Activated T-helper 2 cell treated with anti-CD3 and anti-CD28 coated beads, Interferon-gamma antibody, Interleukin-2, Interleukin-4, amounts not matched to agents 10 μg/mL and 5 μg/mL and 100 μg/mL, durations not matched to agents 14 hours and 24 hours and 36 hours (primary cell): ENCODE measurements at places on chromosomes 7 and 10.

DNA sequence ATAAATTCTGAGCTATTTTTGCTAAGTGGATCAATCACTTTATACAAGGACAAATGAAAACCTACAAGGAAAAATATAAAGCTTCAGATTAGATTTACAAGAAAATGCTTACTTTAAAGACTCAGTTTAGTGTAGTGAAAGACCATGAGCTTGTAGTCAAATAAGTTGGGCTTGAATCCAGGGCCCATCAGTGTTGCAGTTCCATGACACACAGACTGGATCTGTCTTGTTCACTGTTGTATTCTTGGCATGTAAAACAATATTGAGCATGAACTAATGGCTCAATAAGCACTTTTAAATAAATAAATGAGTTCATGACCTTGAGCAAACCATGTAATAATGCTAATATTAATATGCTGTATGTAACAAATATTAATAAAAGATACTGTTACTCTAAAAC, 164.6 kb upstream of the KCND2 start:
- no peak for DNase-seq

GRCh38 chr7:2520131-2520760, 672 bp downstream of the LFNG start:
- peak; percentile 29 for DNase-seq

- no peak for DNase-seq
Measured at GRCh38 chr7:2955269-2955668, 88.4 kb downstream of the CARD11 start.

- DNase-seq, result no peak
Measured at GRCh38 chr10:105844676-105845570, 1203.8 kb downstream of the SORCS3 start.

GRCh38 chr7:122577449-122578003, 121.4 kb downstream of the RNF133 start:
- no peak for DNase-seq

GRCh38 chr7:43753843-43754242, 4.6 kb upstream of the BLVRA start:
- no peak for DNase-seq

GRCh38 chr10:91941426-91941825, 17.9 kb downstream of the BTAF1 start:
- DNase-seq, result no peak

DNA sequence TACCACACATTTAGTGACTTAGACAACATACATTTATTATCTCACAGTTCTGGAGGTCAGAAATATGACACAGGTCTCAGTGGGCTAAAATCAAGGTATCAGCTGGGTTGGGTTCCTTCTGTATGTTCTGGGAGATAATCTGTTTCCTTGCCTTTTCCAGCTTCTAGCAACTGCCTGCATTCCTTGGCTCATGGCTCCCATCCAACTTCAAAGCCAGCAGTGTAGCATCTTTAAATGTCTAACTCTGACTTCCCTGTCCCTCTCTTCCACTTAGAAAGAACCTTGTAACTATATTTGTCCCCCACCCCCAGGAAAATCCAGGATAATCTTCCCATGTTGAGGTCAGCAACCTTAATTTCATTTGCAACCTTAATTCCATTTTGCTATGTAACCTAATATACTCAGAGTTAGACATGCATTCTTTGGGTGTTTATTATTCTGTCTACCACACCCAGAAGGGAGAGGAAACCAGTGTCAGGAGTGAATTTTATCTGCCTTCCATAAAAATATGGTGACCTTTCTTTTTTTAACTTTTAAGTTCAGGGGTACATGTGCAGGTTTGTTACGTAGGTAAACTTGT, 57.3 kb upstream of the SMIM30 start:
- DNase-seq, result no peak

DNA sequence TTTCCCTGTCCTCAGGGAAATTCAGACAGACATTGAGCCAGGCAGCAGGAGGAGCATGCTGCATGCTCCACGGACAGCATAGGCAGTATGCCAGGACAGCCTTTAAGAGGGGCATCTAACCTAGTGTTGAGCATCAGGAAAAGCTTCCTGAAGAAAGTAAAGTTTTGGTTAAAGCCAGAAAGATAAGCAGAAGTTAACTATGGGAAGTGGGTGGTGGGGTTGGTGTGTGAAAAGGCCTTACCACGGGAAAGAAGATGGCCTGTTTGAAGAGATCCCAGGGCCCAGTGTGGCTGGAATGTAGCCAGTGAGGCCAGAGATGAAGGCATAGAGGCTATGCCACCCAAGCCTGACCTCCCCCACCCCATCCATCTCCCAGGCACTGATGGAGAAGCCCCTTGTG, 102.4 kb upstream of the PLXNA4 start:
- DNase-seq, result no peak

DNA sequence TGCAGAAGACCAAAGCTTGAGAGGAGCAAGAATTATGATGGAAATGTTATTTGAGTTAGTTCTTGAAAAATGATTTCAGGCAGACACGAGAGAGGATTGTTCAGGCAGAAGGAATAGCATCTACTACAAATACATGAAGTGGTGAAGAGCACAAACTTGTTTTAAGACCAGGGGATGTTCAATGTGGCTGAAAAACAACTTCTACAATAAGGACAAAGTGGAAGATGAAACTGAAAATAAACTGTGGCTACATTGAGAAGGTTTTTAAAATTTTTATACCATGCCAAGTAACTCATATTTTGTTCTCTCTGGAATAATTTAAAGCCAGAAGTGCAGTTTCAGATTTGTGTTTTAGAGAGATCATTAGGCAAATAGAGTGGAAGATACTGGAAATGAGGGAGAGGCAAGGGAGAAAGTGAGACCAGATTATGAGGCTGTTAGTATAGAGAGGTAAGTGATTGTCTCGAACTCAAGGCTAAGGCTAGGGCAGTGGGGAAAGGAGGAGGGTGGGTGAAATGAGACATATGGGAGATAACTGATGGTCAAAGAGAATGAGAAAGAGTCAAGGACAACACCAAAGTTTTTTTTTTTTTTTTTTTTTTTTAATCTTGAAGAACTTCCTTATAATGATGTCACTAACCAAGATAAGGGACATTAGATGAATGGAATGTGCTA, 115.4 kb downstream of the MDFIC start:
- DNase-seq, result no peak

DNA sequence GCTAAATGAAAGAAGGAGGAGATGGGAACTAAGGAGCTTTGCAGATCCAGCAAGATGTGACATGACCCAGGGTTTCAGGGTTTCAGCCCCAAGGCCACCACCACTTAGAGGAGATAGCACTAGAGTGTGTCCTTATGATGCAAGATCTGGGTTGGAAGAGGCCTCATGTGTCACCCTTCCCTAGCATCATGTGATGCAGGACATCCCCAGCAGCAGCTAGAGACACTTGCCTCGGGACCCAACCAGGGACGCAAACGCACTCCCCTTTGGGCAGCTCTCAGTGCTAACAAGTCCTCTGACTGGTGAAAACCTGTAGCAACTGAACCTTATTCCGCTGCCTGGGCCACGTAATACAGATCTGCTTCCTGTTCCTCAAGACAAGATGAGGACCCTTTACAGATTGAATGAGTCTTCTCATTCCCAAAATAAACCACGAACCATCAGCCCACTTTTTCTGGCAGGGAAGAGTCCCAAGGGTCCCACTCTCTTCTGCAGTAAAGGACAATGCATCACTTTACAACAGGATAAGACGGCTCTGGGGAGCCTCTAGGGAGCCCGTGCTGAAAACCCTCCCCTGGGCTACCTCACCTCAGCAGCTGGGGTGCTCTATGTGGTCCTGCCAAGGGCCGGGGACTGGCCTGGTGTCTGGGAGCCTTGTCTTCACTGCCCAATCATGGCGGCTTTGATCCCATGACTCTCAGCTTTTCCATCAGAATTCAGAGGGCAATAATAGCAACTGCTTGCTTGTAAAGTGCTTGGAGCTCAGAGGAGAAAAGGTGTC, 44.8 kb upstream of the GDF10 start:
- no peak for DNase-seq

- no peak for DNase-seq
Measured at GRCh38 chr10:97547271-97547600, 25.3 kb upstream of the ANKRD2 start.

DNA sequence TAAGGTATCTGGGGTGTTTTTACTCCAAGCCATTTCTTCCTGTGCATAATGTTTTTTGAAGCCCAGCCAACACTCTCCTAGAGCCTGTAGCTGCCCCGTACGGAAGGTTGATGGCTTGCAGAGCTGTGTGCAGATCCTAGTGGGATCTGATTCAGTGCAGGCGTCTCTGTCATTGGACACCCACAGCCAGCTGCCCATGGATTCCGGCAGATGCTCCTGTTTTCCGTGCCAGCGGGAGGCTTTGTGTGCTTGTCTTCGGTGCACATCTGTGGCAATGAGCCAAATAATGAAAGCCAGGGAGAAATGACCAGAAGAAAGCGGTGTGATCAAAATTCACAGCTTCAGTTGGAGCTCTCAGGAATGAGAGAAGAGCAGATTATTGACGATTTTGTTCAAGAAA, 426.4 kb downstream of the TYW1 start:
- no peak for DNase-seq

GRCh38 chr10:8402576-8402975, 348.1 kb downstream of the GATA3 start:
- peak; percentile 53 for DNase-seq

- DNase-seq, result no peak
Measured at GRCh38 chr7:5634107-5634950, 147.1 kb downstream of the RNF216 start.

GRCh38 chr10:103231047-103231551, 14.6 kb upstream of the RPEL1 start:
- DNase-seq, result no peak

DNA sequence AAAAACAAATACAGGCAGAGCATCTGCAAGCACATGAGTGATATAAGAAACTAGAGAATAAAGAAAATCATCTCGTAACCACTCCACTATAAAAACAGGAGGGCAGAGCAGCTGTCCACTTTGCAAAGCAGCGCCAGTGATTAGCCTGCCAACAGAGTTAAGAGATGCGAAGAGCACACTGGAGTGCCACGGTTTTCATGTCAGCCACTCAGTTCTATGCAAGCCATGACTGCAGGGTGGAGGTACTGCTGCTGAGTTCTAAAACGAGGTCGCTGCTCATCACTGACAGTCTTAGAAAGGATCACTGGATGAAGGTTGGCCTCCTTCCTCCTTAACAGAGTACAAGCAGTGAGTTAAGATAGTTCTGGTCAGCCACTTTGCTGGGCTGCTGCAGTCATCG, 58.5 kb downstream of the FGFR2 start:
- DNase-seq, result no peak

GRCh38 chr7:16921151-16921550, 39.4 kb upstream of the AGR3 start:
- DNase-seq, result no peak

DNA sequence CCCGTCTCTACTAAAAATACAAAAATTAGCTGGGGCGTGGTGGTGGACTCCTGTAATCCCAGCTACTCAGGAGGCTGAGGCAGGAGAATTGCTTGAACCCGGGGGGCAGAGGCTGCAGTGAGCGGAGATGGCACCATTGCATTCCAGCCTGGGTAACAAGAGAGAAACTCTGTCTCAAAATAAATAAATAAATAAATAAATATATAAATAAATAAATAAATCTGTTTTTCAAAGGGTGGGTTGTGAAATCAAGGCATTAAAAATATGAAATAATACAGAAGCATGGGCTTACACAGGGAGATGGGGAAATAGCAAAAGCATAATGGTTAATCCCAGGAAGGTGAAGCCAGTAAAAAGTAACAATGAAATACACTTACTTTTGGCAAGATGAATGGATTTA, 93.9 kb downstream of the LYZL2 start:
- no peak for DNase-seq

GRCh38 chr7:66247380-66248078, 42.4 kb downstream of the TPST1 start:
- no peak for DNase-seq

DNA sequence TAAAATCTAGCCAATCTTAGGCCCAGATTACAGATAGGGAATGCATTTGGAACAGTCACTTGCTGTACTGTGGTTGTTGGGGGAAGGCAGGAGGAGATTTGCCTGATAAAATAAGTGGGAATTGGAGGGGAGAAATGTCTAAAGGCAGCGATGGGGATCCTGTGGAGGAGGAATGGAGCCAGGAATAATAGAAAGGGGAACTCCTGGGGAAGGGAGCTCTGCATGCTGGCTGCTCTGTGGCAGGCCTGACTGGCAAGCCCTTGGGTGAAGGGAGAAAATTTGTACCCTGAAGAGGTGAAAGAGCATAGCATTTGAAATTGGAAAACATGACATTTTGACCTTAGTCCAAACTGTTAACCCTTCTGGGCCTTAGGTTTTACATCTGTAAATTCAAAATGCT, 13.7 kb downstream of the MMP21 start:
- no peak for DNase-seq

- no peak for DNase-seq
Measured at GRCh38 chr7:140213684-140214074, 36.9 kb upstream of the KDM7A start.

GRCh38 chr10:123896246-123896927, 4.8 kb upstream of the CPXM2 start:
- DNase-seq, result no peak

GRCh38 chr10:6985644-6986043, 405.6 kb upstream of the PRKCQ start:
- no peak for DNase-seq

DNA sequence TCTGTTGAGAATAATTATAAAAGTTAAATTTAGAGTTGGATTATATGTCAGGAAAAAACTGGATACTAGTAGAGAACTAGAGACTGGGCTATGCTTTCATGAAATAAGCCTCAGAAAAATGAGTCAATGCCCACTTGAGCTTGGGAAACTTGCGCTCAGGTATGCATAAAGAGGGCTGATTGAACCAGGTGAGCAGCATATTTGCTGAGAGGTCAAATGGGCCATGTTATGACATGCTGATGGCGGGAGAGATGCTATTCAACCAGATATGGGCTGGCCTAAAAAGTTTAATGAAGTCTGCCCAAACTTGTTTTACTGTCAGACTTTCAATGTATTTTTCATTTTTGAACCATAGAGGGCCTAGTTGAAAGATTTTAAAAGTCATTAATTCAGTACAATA, 837.6 kb upstream of the GHITM start:
- no peak for DNase-seq

- DNase-seq, result no peak
Measured at GRCh38 chr10:126433351-126433750, 45.1 kb upstream of the ADAM12 start.

DNA sequence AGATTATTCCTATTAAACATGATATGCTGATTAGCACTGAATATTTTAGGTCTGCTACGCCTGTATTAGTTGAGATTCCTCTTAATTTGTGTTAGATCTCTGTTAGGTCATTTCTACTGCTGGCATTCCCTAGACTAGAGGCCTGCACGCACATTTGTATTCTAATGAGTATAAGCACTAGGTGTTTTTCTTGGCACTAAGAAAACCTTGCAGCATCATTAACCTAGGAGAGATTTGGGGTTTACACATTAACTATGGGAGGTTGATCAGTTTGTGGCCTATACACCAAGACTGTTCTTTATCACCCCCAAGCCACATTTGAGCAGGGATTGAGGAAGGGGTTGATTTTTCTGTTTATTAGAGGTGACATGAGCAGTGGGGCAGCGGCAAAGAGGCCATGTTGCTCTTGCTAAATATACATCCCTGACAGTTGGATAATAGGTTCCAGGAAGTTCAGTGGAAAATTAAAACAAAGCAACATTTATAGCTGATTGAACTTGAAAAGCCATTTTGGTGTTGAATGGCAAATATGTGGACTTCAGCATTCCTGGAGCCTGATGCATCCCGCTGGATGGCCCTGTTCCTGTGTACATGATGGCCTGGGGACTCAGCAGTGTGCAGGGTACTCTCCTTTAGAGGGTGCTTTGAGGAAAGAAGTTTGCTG, 65.2 kb downstream of the GBF1 start:
- DNase-seq, result no peak
